Activated CD8-positive, alpha-beta memory T cell treated with anti-CD3 and anti-CD28 coated beads for 4 hours (primary cell): ENCODE measurements at places on chromosomes 13 and 19.

DNA sequence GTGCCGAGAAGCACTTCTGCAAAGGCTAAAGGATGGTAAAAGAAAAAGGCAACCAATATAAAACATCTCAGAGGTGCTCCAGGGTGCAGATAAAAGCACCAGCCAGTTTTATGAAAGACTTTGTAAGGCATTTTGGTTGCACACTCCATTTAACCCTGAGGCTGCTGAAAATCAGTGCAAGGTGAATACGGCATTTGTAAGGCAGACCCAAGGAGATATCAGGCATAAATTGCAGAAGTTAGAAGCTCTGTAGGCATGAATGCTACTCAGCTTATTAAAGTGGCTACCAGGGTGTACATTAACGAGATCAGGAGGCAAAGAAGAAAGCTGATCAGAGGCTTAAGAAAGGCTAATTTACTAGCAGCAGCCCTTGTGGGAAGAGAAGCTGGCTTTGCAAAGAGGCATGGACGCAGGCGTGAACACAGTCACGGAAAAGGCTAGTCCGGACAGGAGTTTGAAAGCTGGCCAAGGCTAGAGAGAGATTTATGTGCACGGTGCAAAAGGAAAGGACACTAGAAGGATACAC is 99.6 kb downstream of the ZNF429 start:
- DNase-seq, result no peak

DNA sequence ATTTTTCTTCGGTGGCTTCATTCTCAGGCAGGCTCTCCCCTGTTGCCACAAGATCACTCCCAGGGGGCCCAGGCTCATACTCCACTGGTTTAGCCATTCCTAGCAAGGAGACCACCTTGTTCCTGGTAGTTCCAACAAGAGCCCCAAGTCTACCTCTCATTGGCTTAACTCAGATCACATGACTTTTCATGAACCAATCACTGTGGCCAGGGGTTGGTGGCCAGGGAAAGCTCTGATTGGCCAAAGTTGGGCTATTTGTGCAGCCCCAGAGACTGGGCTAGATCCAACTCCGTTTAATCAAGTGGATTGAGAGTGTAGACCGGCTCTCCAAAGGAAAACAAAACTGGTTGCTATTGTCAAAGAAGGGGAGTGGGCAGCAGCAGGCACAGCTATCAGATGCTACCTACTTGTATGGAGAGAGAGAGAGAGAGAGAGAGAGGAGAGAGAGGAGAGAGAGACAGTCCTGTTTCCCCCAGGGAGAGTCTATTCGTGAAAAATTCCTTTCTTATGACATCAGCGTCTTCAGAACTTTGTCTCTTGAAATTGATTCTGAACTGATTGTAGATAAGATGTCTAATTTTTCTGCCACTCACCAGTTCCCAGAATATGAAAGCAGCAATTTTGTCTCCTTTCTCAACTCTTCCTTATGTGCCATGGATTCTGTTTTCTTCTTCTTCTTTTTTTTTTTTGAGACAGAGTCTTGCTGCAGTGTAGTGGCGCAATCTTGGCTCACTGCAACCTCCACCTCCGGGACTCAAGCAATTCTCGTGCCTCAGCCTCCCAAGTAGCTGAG is 5.9 kb downstream of the CEACAM19 start:
- no peak for DNase-seq

GRCh38 chr13:92407858-92408257 is 818.7 kb upstream of the GPC6 start:
- no peak for DNase-seq

GRCh38 chr13:77729502-77730221 is 32.2 kb downstream of the SLAIN1 start:
- no peak for DNase-seq

- DNase-seq, result no peak
Measured at GRCh38 chr19:5397804-5398692, 57.2 kb upstream of the ZNRF4 start.

- no peak for DNase-seq
Measured at GRCh38 chr13:41458187-41458760, 924 bp downstream of the RGCC start.

DNA sequence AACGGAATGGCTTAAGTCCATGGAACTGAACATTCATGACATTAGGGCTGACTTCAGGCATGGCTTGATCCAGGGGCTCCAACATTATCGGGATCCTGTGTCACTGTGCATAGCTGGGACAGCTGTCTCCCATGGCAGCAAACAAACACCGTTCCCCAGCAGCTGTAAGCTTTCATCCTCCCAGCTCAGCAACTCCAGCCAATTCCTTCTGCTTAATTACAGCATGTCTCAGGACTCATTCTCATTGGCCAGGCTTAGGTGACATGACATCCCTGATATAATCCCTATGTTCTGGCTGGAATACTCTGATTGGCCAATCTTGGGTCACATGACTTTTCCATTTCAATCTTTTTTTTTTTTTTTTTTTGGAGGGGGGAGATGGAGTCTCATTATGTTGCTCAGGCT is 10.9 kb upstream of the TLE5 start:
- no peak for DNase-seq

- DNase-seq, result no peak
Measured at GRCh38 chr13:111210544-111211469, 95.7 kb downstream of the ARHGEF7 start.

GRCh38 chr19:52307275-52307674 is 10.3 kb downstream of the ZNF480 start:
- DNase-seq, result no peak

DNA sequence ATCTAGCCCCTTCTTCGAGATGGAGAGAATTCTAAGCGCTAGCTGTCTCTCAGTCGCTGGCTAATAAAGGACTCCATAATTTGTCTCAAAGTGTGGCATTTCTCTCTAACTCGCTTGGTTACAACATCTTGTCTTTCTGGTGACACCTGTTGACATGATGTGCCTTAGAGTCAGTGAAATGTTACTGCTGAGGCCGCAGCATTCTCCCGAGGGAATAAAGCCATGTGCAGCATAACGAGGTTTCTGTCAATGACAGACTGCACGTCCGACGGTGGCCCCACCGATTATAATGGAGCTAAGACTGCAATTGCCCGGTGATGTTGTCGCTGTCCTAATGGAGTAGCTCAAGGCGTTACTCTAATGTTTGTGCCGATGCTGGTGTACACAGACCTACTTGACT is 20.3 kb upstream of the GPR32 start:
- no peak for DNase-seq

- no peak for DNase-seq
Measured at GRCh38 chr19:52923778-52924593, 758 bp upstream of the ZNF888 start.

DNA sequence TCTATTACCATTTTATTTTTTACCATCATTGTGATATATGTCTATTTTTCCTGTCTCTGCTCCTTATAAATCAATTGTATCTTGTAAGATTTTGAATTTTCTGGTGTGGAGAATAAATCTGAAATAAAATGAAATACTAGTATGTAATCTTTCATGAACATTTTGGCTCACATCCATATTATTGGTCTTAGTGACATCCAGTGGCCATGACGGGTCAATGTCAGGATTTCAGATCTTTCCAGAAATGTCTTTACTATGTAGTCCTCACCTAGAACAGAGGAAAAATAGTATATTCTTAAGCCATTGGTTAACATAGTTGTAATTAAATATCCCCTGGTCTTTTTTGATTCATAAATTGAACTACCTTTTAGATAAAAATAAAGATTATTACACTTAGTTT is 109.8 kb upstream of the GPC6 start:
- DNase-seq, result no peak

GRCh38 chr19:45766296-45766868 is 2.7 kb downstream of the SIX5 start:
- no peak for DNase-seq

- no peak for DNase-seq
Measured at GRCh38 chr13:69274231-69274630, 833.4 kb upstream of the ATXN8OS start.

DNA sequence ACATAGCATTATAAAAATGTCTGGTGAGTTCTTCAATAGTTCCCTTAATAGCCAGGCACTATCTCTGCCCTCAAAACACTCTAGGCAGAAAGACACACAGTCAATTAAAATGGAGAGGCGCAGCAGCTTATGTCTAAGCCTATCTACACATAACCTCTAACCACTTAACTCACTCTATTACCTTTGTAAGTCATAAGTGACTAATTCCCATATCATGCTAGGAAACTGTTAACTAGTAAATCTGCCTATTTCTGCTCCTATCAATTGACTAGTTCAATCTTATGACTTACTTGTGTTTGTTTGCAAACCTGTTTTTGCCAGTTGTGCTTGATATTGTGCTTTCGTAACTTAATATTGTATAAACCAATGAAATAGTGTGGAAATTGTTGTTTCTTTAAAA is 3.2 kb downstream of the CCDC122 start:
- DNase-seq, result no peak

DNA sequence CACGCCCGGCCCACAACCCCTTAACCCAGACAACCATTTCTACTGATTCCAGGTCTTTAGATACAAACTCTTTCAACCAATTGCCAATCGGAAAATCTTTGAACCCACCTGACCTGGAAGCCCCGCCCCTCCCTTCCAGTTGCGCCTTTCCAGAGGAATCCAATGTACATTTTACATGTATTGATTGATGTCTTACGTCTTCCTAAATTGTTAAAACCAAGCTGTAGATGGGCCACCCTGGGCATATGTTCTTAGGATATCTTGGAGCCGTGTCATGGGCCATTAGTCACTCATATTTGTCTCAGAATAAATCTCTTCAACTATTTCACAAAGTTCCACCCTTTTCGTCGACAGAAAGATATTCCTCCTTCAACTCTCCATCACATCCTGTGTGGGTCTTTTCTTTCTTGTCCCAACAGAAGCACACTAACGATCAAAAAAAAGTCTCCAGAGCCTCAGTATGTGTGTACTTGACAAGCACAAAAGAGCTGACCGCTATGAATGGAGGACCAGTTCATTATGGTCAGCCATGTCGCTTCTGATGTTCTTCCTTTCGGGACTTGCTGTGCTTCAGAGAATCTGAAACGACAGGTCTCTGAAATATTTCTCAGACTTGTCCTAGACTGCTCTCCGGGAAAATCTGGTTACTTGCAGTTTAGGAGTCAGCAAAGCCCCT is 601 bp upstream of the ZNF749 start:
- no peak for DNase-seq

DNA sequence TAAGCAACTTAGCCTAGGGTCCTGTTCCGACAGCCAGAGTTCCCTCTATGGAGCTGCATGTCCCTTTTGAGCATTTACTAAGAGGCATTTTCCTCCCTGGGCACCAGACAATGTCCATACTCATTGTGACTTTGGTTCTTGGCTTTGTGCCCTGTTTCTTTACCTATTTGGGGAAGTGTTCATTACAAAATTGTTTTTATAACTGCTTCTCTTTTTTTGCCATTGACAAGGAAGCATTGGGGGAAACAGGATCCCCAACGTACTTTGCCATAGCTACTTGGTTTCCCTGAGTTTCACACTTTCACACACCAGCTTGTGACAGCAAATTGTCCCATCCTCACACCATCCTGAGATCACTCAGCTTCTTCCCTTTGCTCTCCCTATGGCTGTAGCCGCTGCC is 81.1 kb upstream of the SIAH3 start:
- DNase-seq, result no peak

GRCh38 chr13:22915442-22916082 is 265.2 kb upstream of the SGCG start:
- no peak for DNase-seq

- no peak for DNase-seq
Measured at GRCh38 chr13:54928071-54928470, 1899.5 kb downstream of the OLFM4 start.

DNA sequence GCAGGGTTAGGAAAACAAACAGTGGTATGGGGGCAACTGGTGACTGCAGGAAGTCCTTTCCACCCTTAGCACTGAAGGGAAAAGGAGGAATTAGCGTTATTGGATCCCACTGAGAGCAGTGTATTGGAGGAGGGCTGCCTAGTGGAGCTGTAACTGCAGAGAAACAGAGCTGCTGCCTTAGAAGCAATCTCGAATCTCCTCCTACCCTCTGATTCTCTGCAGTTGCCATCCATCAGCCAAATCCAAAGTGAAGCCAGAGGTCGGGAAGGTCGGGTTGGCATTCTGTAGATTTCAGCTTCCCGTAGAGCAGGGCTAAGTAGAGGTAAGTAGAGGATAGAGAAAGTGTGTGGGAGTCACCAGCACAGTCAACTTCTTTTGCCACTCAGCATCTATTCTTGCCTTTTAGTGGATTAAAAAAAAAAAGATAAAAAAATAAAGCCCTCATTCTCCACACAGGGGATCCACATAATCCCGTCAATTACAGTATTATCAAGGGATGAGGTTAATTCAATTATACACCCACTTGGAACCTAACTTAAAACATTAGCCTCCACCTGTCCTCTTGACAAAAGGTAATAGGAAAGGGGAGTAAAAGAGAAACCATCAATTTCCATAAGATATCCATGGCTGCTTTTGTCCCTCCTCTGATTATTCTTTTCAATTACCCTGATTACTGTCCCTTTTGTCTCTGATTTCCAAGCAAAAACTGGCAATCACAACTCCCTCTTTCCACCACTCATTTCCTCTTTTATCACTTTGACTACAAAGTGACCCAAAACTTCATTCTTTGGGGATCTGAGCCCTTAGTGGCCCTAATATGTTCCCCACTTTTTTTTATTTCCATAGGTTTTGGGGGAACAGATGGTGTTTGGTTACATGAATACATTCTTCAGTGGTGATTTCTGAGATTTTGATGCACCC is 234.7 kb downstream of the RBM26 start:
- DNase-seq, result no peak

DNA sequence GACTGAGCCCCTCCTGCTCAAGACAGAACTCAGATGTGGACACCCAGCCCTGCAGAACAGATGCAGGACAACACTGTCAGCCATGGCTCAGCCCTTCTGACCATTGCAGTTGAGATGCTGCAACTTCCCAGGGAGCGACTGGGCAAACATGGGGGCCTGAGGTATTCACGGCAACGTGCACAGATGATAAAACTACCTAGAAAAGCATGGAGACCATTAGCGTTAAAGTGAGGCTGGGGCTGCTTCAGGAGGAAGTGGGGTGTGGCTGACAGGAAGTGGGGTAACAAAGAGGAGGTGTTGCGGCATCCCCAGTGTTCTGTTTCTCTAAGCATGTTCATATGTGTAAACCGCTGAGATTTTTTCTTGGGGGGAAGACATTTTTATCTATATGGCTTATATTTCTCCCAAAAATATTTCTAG is 1.3 kb upstream of the SIGLEC9 start:
- DNase-seq, result peak; percentile 38

GRCh38 chr19:40055049-40055448 is 982 bp downstream of the ZNF780B start:
- DNase-seq, result no peak
